Purkinje cell (primary cell): ENCODE measurements at places on chromosomes 5 and 9. TPM values are rescaled to one million over a fixed set of nuclear protein-coding genes. Genes with fewer than 3 reads are reported as not detected.

Gene CCDC183
- not detected in 2 replicates for polyA plus RNA-seq

Gene RAD17
- 17.5 and 23.2 TPM in 2 replicates for polyA plus RNA-seq

Gene ATP10B
- 7.3 and 9.2 TPM in 2 replicates for polyA plus RNA-seq

Gene PIGO
- 6.3 and 10.7 TPM in 2 replicates for polyA plus RNA-seq

Gene GRXCR2
- polyA plus RNA-seq, result not detected in 2 replicates

Gene CENPK
- polyA plus RNA-seq, result 20.2 and 25.0 TPM in 2 replicates

Gene OCLN
- polyA plus RNA-seq, result 1.3 and 1.7 TPM in 2 replicates
